ENCODE measurements at places on chromosomes 6 and 20. TPM values are rescaled to one million over a fixed set of nuclear protein-coding genes. Genes with fewer than 3 reads are reported as not detected.

The LY6G5C gene
- not detected for total RNA-seq

DNA sequence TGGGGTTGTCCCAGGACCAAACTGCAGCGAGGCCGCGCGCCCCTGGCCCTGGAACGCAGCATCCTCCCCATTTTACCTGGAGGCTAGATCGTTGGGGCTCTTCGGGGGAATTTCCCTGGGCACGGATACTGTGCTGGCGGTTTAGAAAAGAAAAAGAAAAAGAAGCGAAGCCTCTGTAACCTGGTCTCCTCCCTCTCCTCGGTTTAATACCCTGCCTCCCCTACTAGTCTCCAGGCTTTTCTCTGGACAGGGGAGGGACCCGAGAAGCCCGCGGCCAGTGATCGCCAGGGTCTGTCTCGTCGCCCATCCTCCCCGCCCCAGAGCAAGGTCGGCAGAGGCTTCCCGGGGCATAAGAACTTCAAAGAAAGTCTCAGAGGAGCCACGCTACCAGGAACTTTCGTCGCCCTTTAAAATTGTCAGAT, 6.1 kb upstream of the LAMP5 start:
- no peak for DNase-seq

GRCh38 chr6:154447954-154448353, 62.5 kb downstream of the CNKSR3 start:
- no peak for DNase-seq

DNA sequence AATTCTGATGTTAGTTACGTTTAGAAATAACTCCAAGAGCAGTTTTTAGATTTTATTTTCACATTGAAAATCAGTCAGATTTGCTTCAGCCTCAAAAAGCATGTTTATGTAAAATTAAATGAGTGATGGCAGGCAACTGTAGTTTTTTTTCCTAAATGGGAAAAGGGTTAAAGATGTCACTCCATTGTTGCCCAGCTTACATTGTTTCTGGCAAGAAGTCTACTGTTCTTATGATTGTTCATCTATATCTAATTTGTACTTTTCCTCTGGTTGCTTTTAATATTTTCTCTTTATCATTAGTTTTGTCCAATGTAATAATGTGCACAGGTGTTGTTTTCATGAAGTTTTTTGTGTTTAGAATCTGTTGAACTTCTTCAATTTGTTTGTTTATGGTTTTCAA, 6.7 kb upstream of the TTK start:
- no peak for DNase-seq

DNA sequence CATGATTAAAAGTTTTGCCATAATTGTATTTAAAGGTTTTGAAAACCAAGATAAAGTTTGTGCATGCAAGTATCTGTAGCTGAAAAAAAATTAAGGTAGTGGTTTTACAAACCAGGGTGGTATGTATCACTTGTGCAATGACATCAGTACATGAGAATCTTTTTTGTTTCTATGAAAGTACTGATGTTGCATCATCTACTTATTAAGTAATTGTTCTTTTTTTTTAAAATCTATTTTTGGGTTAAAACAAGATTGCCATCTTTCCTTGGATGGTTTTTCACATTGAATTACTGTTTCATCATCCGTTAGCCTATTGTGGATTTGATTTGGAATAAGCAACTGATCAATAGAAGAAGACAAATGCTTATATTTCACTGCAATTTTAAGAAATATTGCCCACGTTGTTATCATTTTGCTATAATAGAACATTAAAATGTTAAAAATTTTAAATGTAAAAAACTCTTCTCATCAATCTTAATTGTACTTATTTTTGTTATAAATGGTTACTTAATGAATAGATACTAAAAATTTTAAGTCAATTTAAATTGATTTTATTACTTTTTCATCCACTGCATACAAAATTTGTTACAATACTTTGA, 39.8 kb upstream of the TAGAP start:
- no peak for DNase-seq

The BFSP1 gene
- total RNA-seq = 9.7 TPM

DNA sequence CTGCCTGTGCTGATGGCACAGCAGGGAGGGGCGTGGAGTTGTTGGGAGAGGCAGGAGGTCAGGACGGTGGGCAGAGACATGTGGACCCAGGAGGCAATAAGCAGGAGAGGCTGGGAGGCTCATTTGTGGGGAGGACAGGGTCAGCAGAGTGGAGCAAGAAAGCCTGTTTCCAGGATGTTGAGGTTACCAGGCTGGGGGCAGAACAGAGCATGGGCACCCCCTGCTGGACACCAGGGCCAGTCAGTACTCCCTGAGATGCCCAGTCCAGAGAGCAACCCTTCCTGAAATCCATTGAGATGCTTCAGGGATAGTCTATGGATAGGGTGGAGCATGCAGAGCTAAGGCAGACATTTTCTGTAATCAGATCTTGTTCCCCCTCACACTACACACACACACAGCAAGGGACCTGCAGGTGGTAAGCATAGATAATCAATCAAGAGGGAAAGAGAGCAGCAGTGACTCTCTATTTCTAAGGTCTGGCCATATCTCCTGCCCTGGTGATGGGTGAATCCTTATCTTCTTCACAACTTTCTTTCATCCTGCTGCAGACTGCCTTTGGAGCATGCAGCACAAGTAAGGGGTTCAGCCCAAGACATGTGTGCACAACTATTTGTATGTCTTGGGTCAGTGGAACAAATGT, 41.7 kb downstream of the MOCS1 start:
- DNase-seq = peak; percentile 37

GRCh38 chr6:46893648-46894047, 28.1 kb downstream of the ADGRF5 start:
- DNase-seq = no peak

DNA sequence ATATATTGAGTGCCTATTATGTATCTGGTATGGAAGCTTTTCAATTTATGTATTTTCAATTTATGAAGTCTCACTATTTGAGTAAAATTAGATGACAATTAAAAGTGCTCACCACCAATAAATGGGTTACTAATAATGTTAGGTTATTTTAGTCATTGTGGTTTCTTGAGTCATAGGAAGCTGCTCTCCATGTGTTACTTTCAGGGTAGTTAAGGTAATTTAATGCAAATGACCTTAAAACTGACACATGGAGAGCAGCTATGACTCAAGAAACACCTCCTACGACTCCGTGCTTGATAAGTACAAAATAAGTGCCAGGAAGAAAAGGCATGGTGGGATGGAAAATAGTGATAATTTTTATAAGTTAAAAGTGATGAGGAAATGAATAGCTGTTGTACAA, 16.5 kb upstream of the TINAG start:
- peak; percentile 51 for DNase-seq

- DNase-seq = peak; percentile 78
Observed at GRCh38 chr6:73032586-73032985, 192.7 kb downstream of the KHDC1L start.

DNA sequence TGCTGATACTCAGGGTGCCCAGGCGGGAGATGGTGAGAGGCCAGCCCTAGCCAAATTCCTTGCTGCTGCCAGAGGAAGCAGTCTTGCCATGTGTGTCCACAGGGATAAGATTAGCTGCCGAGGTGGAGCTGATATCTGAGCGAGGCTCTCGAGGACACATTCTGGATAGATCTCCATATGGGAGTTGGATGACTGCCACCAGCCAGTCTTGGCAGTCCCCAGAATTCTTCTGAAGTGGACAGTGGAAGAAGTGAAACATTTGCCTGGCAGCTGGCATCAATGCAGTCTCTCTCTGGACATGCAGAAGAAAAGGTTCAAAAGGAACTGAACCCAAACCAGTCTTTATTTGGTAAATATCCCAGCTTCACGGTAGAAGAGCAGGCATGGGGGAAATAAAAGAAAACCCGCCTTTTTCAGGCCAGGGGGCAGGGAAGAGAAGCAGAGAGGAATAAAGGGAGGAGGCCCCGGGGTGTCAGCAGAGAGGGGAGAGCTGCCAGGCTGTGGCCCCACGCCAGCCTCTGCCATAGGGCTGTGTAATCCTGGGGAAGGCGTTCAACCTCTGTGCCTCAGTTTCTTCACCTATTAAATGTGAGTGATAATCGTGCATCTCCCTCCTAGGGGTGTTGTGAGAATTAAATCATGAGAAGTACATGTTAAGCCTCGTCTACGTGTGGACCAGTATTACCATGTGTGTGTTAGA, 3.7 kb upstream of the FUCA2 start:
- no peak for DNase-seq

The HTR1B gene
- not detected for total RNA-seq

DNA sequence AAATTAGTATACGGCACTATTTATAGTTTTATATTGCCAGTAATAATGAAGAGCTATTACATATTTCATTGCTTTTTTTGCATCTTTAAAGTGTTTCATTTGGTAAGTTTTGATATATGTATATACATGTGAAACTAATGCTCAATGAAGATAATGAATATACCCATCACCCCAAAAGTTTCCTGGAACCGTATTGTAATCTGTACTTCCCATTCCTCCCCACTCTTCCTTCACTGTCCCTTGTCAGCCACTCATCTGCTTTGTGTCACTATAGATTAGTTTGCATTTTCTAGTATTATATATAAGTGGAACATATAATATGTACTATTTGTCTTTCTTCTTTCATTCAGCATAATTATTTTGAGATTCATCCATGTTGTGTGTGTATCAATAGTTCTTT, 10.3 kb upstream of the TBC1D32 start:
- no peak for DNase-seq

DNA sequence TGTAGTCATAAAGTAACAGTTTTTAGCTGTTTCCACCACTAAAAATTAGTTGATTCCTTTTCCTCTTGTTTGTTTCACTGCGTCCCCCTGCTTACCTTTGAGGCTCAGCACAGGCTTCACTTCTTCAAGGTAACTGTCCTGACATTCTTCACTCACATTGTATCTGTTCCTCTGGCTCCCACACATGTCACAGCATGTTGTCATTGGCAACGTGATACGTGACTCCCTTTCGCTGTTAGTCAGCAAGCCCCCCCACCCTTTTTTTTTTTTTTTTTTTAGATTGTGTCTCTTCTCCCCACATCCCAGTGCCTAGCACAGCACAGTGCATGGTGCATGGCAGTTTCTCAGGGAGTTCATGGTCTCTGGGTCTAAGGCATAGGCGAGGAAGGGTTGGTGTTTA, 13.3 kb downstream of the VAPB start:
- no peak for DNase-seq

GRCh38 chr6:5181510-5182317, 79.0 kb downstream of the LYRM4 start:
- no peak for DNase-seq

DNA sequence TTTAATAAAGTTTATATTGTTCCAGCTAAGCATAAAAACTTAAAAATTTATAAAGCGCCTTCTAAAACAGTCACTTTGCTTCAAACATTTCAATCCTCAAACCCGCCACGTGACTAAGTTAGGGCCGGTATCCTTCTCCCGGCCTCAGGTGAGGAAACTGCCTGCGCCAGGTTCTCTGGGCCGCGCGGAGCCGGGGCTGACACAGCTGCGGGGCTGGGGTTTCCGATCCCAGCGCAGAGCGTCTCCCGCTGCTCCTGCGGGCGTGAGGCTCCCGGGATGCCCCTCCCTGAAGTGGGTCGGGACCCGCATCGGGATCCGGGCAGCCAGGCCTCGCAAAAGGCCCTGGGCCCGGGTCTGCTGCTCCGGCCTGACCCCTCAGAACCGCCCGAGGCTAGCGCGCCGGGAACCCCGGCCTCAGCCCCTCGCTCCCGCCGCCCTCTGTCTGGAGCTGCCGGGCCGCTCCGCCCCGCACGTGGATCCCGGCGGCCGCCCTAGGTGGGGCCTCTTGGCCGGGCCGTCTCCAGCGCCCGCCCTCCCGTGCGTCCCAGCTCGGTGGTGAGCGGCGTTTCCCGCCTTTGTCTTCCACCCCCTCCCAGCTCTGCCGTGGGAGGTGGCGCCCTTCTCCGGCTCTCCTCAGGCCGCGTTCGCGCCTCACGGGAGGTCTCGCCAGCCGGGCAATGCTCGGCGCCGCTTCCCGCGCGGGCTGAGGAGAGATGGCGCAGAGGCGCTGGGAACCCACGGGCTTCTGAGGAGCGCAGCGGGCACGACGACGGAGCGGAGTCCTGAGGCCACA, 267.9 kb downstream of the DLL1 start:
- DNase-seq = no peak

DNA sequence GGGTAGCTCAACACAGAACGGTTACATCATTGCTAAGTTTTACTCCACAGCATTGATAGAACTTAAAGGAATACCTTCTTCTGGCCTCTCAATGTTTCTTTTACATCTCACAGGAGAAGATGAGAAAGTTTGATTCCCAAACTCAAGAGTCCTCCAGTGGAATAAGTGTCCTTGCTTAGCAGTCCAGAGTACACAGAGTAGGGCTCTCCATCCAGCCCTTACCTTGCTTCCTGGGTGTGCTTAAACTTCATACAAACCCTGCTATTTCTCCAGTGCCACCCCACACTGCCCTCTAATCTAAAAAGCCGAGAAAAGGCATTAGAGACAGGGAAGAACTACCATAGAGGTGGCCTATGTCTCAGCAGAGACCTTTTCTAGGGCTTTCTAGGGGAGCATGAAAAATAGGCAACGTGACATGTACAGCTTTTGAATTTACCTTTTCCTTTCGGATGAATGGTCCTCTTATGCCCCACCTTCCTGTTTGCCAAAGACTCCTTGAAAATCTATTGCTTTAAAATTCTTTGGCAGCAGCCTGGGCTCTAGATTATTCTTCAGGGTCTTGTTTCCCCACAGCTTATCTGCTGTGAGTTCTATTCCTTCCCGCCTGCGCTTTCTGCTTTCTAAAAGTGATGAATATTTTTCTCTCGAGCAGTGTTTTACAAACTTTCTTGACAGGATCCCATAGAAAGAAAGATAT, 12.1 kb downstream of the ADGRF1 start:
- no peak for DNase-seq

- DNase-seq = no peak
Observed at GRCh38 chr20:19780261-19780660, 22.2 kb downstream of the RIN2 start.

The MYB gene
- total RNA-seq = 4.1 TPM

The KIAA1755 gene
- total RNA-seq = 0.57 TPM

DNA sequence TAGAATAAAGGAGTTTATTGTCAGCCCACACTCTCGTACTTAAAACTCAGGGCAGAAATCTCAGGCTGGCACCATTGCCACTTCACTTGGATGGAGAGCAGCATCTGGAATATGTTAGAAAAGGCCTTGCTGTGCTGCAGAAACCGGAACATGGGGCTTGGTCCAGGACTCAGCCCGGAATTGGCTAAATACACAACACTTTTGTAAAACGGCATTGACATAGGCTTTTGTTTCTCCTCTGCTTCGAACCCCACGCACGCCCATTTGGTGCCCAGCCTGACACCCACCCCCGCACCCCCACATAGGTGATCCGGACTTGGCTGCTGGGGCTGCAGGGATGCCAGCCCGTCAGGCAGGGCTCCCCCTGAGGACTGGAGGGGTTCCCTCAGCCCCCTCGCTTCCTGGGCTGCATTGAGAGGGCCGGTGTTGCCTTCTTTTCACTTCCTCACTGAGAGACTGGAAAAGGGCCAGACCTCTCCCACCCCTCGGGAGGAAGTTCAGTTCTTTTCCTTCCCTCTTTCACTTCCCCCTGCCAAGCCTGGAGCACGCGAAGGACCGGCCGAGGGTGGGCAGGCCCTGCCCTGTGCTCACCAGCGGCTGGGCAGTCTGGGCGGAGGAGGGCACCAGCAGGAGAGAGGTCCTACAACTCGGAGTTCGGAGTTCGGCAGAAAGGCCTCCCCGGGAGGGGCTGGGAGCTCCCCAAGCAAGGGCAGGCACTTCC, 17.9 kb upstream of the CST3 start:
- DNase-seq = no peak

The SEMG1 gene
- total RNA-seq = not detected

GRCh38 chr6:33343953-33344611, 26.5 kb upstream of the ZBTB22 start:
- no peak for DNase-seq
